Inflammatory macrophage treated with lipopolysaccharide for 1 hour (primary cell): ENCODE measurements at places on chromosomes 16 and 17.

DNA sequence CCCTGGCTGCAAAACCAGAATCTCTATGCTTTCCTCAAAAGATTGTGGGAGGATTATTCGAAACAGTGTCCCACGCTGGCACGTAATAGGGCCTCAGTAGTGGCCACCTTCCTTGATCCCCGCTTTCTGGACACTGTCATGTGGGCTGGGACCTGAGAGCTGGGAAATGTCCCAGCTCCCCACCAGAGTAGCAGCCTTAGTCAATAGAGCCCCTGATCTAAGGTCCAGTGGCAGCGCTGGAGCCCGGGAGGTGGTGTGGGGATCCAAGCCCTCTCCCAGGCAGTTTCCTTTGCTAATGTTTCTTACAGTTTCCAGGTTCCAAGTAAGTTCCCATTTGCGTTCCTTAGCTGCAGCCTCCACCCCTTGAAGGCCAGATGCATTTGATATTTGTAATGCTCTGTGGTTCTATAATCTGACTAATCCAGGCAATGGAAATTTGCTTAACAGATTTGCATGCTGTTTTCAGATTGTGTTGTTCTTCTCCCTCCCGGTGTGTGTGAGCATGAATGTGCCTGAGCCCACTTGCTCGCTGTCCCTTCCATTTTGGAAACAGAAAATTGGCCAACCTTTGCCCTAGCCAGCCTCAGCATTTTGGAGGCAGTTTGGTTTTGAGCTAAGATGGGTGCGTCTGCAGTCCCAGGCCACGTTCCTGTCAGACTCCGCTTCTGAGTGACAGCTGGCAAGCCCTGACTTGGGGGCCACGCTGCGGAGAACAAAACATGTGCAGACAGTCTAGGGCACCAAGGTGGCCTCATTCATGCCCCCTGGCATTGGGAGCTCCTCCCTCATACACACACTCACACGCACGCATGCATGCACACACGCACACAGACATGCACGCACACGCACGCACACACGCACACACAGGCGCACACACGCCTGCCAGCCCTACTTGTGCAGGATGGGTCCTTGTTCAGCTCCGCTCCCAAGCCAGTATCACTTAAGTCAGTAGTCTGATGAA lies 69.4 kb downstream of the CCDC182 start:
- no peak for DNase-seq

DNA sequence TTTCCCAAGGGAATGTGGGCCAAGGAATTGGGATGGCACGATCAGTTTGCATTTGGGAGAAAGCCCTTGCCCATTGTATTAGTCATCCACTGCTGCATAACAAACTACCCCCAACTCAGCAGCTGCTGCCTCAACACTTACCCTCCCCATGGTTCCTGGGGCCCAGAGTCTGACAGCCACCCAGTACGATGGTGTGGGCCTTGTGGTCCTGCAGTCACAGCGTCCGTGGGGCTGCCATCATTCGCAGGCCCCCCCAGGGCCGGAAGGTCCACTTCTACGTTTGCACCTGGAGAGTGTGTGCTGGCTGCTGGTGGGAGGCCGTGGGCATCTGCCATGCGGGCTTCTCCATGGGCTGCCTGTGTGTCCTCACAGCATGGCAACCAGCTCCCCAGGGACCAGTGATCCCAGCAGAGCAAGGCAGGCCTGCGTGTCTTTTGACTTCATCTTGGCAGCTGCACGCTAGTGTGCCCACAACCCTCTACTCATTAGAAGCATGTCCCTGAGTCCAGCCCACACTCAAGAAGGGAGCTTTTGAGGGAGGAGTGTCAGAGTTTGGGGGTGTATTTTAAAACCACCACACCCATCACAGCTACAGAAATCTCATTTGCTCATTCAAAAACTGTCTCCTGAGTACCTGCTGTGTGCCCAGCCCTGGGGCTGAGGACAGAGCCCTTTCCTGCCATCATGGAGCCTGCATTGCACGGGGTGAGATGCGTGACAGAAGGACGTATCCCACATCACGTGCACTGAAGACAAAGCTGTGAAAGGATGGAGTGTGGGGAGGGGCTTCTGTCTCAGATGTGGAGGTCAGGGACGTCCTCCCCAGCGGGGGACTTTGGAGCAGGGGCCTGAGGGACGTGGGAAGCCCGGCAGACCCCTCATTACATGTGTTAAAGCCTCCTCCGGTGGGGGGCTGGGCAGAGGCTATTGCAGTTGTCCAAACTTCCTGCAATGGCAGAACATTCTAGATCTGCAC lies 185.0 kb upstream of the ZNF469 start:
- no peak for DNase-seq

DNA sequence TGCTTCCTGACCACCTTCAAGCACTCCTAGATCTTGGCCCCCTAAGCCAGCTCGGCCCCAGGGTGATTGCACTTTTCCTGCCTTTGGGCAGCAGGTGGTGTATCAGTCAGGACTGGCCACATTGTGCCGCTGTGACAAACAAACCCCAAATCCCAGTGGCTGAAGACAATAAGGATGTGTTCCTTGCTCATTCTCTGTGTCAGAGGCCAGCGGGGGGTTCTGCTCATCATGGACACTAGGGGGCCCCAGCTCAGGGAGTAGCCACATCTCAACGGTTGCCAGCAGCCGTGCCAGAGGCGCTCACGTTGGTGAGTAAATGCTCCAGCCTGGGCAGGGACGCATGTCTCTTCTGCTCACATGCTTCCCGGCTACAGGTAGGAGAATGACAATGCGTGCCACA lies 60.4 kb downstream of the ZDHHC7 start:
- peak; percentile 63 for DNase-seq

GRCh38 chr16:57239107-57239506 lies 6.0 kb upstream of the ARL2BP start:
- DNase-seq = peak; percentile 68

DNA sequence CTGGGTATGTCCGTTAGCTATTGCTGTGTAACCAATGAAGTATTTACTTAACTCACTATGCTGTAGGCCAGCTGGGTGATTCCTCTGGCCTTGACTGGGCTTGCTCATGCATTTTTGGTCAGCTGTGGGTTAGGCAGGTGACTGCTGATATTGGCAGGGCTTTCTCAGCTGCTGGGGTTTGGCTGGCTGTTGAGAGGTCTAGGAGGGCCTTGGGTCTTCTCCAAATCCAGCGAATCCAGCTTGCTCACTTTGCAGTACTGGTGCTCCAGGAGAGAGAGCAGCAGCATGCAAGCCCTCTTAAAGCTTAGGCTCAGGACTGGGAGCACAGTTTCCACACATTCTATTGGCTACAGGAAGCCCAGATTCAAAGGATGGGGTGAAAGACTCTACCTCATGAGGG lies 270.1 kb downstream of the PHKB start:
- no peak for DNase-seq

DNA sequence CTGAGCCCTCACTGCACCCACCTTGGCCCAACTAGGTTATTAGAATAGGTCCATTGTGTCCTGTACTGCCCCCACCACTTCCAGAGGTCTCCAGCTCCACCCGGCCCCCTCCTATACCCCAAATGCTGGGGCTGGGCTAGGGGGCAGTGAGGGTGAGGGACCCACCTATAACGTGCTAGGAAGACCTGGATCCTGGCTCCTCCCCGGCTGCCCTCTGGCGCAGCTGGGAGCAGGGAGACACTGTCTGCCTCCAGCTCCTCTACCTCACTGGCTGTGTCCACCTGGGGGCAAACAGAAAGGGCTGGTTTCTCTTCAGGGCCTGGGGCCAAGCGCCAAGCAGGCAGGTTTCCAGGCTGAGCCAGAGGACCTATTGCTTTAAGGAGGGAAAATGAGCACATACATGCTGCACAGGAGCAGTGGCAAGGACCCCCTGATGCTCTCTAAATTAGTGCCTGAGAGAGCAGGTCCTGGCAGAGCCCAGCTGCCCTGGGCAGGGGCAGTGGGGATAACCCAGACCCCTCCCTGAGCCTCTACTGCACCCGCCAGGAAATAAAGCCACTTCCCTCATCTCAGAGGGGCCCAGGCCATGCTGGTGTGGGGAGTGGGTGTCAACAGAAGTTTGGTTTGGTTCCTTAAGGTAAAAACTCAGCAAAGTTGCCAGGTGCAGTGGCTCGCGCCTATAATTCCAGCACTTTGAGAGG lies 12.2 kb downstream of the TSPOAP1 start:
- no peak for DNase-seq

DNA sequence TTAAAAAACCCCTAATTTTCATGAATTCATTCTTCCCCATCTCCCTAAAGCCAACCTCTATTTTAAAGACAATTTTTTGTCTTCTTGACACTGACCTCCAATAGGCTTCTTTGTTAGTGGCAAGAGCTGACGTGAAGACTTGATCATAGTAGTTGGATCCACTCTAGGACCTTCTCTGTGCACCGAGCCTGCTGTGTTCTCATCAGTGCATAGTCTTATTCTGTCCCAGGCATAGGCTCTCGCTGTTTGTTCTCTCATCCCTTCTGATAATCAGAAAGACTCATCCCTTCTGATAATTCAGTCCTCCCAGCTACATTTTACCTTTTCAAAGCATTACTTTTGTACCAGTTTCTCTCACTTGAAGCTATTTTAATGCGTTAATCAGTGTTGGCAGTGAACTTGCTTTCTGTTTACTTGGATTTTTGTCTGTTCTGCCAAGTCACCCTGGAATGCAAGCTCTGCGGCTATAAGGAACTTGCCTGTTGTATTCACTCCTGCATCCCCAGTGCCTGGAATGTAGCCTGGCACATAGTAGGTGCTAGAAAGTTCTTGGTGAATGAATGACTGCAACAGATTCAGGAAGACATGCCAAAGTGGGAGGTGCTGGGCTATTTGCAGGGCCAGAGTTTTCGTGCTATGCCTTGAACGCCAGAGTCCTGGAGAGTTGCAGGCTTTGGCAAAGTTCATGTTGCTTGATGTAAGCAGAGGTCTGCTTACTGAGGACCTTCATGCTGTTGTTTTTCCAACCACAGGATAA lies 147.6 kb upstream of the MPHOSPH6 start:
- no peak for DNase-seq

DNA sequence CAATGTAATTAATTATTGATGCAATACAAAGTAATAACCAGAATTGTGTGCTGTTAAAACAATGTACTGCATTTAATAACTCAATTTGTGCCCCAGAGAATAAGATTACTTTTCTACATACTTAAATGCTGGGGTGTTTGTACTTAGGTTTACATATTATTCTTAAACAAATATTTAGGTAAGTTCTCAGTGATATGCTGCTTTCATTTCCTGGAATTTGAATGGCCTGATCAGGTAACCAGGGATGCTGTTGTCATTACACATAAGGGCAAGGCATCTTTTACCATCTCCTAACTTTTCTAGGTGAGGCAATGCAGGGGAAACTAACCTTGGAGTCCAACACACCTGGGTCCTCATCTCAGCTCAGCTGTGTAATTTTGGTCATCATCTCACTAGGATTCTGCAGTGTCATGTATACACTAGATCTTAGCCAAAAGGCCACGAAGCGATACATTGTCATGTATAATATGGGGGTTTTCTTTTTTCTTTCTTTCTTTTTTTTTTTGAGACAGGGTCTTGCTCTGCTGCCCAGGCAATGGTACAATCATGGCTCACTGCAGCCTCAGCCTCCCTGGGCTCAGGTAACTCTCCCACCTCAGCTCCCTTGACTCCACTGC lies 45.2 kb downstream of the MYO1D start:
- DNase-seq = no peak

GRCh38 chr16:50407351-50407750 lies 38.6 kb upstream of the BRD7 start:
- DNase-seq = no peak
